NCI-H1694 treated with DMSO at 0.1 percent for 48 hours (cell line): ENCODE measurements at places on chromosomes 7 and 10.

GRCh38 chr7:124724507-124725192 lies 40.9 kb downstream of the GPR37 start:
- no peak for DNase-seq

- no peak for DNase-seq
Measured at GRCh38 chr7:22240904-22241571, 115.9 kb downstream of the RAPGEF5 start.

GRCh38 chr7:74092964-74093471 lies 9.4 kb downstream of the LIMK1 start:
- no peak for DNase-seq

- DNase-seq: peak; percentile 30
Measured at GRCh38 chr7:32298408-32299132, 191.6 kb downstream of the LSM5 start.

DNA sequence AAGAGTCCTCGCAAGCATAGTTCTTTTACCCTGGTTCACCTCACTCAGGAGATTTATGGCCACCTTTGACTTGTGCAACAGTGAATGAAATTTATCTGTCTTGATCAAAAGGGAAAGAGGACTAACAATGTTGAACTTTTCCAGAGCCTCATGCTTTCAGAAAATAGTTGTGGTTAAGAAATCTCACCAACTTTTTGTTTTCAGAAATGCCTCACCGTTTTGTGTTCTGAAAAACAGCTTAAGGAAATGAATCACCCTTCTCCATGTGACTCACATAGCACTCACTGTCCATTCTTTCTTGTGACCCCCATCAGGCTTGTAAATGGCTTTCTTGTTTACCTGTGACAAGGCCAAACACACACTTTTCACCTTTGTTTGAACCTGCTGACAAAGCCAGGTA lies 148.6 kb upstream of the FAM3C start:
- no peak for DNase-seq

GRCh38 chr10:50550291-50550839 lies 73.4 kb downstream of the SGMS1 start:
- no peak for DNase-seq

DNA sequence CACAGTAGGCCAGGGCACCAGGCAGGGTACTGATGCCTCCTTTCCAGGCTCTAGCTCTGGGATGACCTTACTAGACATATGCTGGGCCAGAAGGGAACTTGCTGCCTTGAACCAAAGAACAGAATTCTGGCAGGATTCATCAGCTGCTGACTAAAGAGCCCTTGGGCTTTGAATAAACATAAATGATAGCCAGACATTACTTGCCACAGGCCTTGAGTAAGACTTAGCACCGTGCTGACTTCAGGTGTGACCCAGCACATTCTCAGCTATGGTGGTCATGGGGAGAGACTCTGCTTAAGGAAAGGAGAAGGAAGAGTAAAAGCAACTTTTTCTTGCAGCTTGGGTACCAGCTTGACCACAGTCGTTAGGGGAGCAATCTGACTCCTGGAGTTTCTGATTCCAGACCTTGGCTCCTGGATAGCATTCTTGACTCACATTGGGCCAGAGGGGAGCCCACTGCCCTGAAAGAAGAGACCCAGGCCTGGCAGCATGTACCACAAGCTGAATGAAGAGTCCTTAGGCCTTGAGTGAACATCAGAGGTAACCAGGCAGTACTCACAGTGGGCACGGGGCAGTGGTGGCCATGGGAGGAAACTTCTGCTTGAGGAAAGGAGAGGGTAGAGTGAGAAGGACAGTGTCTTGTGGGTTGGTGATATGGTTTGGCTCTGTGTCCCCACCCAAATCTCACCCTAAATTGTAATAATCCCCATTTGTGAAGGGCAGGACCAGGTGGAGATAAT lies 926.1 kb upstream of the SORCS1 start:
- no peak for DNase-seq

DNA sequence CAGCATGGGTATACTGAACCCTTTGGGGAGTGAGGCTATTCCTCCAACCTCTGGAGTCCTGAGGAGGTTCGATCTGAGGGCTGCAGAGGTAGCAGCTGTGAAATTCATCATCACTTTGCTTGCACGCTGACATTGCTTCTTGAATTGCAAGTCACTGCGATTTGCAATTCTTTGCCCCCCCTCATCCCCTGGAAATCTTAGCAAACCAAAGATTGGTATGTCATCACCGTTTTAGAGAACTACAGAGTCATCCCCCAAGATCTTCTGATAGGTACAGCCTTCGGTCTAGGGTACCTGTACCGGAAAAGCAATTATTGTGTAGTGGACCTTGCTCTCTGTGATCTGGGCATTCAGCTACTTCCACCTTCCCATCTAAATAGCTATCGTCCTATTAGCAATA lies 192.6 kb downstream of the KLF6 start:
- DNase-seq: no peak

- DNase-seq: no peak
Measured at GRCh38 chr10:117597216-117597615, 54.7 kb downstream of the EMX2 start.

DNA sequence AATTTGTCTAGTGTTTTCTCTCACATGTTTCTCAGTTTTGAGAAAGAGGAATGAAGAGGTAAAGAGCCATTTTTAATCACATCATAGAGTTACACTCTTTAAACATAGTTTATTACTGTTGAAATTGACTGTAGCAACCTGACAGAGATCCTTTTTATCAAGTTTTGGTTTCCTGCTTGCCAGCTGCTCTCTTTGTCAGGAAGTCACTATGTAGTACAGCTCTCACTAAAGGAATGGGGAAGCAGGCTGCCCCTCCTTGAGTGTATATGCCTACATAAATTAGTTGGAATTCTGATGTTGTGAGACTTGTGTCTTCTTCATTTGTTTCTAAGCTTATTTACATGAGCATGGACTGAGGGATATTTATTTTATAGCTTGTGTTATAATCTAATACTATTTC lies 1274.0 kb upstream of the CELF2 start:
- no peak for DNase-seq

DNA sequence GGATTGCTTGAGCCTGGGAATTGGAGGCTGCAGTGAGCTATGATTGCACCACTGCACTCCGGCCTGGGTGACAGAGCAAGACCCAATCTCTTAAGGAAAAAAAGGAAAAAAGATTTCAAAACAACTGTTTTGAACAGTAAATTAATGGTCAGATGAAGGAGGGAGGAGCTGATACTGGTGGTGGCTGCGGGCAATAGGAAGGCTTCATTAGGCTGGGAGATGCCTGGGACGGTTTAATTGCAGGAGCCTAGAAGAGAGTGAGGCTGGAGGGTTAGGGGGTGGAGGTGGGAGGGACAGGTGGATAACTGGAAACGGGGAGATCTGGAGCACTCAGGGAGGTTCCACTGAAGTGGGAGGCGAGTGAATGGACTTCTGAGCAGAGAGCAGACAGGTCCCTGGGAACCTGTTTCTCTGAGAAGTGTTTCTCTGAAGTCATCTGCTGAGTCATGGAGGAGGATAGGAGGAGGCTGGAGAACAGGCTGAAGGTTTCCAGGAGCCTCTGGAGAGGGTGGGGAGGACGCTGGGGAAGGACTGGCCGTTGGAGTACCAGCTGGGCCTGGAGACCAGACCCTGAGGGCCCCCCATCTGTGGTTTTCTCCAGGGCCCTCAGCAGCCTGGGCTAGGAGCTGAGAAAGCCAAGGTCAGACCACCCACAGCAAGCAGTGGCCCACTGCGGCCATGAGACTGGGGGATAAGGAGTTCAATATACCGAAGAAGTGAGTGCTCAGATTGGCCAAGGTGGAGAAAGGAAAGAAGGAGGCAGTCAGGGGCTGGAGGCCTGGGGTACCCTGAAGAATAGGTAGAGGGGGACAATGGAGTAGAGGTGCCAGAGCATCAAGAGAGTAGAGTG lies 14.4 kb upstream of the YWHAG start:
- no peak for DNase-seq

- DNase-seq: no peak
Measured at GRCh38 chr10:13684252-13684791, 97.6 kb downstream of the PRPF18 start.

DNA sequence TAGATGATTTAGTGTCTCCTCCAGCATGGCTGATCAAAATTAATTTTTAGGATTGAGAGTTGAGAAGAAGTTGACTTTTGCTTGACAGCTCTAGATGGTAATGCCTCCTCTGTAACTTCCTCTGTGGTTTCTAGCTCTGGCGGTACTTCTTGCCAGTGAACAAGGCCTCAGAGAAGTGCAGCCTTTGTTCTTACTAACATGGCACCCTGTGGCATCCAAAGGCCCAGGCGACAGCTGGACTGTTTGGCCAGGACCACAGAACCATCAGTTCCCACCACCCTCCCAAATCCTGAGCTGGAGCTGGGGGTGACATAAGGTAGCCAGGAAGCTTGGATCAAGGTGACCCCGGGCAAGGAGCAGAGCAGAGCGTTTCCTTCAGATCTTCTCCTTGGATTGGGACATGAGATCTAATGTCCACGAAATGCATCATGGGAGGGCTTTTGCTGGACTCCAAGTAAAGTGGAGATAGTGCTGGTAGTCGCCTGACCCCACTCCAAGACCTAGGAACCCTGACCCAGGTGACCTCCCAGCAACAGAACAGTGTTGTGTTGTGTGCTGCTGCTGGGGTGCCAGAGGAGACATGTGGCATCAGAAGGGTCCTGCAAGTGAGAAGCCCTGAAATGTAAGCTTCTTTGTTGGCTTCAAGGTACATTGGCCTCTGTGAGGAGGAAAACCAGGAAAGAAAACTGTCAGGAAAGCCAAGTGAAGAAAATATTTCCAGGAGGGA lies 41.8 kb downstream of the APBB1IP start:
- DNase-seq: no peak

- DNase-seq: no peak
Measured at GRCh38 chr7:37942934-37943610, 22.6 kb downstream of the EPDR1 start.

DNA sequence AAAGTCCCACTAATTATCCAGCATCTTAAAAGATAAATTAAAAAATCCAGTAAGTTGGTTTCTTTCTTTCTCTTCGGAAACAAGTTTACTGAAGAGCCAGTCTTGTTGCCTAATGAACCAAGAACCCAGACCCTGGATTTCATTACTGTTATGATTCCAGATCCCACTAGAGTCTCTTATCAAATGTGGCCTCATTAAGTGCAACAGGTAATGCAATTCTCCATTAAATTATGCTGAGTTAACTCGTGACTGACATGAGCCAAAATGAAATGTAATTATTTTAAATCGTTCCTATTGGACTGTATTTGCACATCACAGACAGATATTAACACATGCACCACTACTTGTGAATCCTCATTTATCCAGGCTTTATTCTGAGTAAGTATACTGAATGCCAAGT lies 115.6 kb downstream of the NXPH1 start:
- DNase-seq: no peak

- DNase-seq: no peak
Measured at GRCh38 chr7:13132314-13132713, 444.9 kb downstream of the ARL4A start.

DNA sequence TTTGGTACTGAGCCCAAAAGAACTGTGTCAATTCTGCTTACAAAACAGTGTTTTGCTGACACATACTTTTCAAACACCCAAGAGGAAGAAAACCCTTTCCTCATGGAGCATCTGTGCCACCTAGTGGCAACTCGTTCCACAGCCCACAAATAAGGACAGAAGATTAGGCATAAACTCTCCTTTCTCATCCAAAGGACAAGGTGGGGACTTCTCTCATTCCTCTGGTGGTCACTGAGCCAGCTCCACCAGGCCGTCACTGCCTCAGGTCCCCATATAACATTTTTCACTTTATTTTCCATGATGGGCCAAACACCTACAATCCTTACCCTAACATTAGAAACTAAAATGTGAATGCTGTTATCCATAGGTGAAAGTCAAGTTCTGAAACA lies 76.9 kb downstream of the RNF216 start:
- DNase-seq: peak; percentile 72

DNA sequence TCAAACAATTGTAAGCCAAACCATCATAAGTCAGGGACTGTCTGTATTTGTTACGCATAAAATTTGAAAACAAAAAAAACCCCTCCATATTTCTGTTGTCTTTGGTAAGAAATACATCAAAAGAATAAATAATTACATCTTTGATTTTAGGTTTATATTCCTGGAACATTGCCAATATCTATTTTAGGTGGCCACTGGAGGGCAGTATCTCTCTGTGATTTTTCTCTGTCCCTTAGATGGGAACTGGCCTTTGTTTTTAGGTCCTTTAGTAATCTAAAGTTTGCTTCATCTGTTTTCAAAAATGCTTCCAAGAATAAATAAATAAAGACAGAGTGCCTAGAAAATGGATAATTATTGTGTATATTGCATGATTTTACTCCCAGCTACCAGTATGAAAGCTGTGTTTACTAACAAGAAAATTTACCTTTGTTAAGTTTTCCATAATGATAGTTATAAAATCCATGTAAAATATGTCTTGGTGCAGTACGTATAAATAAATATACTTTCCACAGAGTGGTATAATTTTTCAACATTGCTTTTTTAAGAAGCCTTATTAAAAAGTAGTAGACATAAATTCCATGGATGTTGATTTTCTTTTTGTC lies 64.2 kb downstream of the PHYHIPL start:
- peak; percentile 40 for DNase-seq

DNA sequence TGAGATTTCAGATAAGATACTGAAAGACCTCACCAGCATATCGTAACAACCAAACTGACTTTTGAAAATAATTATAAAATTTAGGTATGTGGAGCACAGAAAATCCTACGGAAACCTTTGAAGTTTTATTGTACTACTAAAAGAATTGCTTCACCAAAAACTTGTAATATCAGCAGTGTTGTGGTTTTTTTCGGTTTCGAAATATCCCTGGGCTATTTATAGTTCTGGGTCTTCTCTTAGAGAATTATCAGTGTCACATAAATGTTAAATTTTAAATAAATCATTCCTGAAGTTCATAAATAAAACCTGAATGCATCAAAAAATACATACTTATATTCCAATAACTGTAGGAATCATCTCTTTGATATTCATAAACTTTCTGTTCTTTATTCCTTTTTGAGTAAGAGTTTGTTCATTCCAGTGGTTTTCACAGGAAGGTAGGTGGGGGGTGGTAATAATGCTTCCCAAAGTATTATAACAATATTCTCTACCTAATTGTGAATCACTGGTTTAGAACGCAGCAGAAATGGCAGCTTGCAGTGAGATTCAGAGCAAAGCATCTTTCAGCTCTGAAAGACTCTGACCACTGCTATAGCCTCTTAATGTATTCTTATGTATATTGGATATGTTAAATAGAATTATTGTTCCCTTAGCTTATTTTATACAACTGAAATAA lies 60.2 kb downstream of the ZNF277 start:
- DNase-seq: no peak
